Mucosa of descending colon (tissue), 3 donors: ENCODE measurements at places on chromosomes 13 and 19. TPM values are rescaled to one million over a fixed set of nuclear protein-coding genes. Genes with fewer than 3 reads are reported as not detected.

DNA sequence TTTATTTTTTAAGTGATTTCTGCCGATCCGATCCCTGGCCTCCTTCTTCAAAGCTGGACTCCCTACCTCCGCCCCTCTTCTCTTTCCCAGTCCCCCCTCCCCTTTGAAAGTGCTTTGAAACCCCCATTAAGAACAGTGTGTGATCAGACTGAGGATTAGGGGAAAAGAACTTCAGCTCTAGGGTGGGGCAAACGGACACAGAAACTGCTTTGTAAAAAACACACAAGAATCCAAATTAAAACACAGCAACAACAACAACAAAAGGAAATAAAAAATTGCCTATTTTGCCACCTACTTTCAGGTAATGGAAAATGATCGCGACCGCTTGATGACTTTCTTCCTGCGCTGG, 1.4 kb downstream of the SPRY2 start:
- DNase-seq: no peak

DNA sequence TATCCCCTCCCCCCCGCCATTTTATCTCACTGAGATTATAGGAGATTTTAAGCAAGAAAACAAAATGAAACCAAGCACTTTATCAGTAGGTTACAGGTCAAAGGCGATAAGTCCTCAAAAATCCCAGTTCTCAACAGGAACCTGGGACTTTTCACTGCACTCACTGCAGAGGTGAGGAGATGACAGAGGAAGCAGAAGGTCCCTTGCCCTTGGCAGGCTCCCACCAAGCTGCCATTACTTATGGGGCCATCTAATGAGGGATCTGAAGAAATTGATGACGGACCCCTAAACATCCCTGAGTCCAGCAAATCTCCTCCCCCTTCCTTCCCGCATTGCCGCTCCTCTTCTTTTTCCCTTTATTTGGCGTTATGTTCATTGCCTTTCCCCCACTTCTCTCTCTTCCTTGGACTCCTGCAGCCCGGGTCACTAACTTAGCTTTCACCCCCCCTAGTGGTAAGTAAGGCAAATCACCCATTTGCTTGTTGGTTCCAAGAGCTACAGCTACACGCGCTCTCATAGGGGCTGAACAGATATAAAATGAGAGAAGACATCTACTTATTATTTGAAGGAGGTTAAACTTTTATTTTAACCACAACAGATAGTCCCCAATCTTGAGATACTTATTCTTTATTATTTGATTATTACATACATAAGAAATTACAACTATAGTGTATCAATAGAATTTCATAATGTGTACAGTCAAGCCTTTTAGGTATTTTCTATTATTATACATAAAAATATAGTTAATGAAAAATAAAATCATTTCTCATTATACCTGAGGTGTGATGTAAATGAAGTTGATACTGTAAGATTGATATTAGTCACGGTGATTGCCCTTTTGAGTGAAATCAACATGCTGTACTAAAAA, 52.0 kb upstream of the ARGLU1 start:
- DNase-seq: no peak

The ODAD3 gene
- total RNA-seq: 0.14 TPM

GRCh38 chr13:33678084-33678483, 139.9 kb upstream of the RFC3 start:
- DNase-seq: no peak
